ENCODE measurements at places on chromosomes 2 and 18.

DNA sequence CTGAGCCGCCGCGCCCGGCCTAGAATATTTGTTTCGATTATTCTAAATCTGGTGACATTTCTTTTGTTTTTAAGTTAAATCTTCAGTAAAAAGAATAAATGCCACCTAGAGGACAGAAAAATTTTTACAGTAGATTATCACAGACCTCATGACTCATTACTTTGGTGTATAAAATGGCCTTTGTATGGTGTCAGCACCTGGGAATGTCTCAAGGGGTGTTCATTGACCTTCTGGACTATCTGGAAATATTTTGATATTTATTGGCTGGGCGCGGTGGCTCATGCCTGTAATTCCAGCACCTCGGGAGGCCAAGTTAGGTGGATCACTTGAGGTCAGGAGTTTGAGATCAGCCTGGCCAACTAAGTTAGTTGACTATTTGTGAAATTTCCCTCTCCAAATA lies 30.3 kb upstream of the SLC30A6 start:
- peak; percentile 72 for DNase-seq

GRCh38 chr2:63926815-63927214 lies 85.1 kb downstream of the UGP2 start:
- DNase-seq = no peak

- no peak for DNase-seq
These were observed 392.4 kb downstream of the ALK start for GRCh38 chr2:29528891-29529520.

- DNase-seq = peak; percentile 7
These were observed 48.1 kb downstream of the CYTIP start for GRCh38 chr2:157395811-157396210.

GRCh38 chr18:58174285-58174684 lies 130.3 kb downstream of the NEDD4L start:
- DNase-seq = no peak

DNA sequence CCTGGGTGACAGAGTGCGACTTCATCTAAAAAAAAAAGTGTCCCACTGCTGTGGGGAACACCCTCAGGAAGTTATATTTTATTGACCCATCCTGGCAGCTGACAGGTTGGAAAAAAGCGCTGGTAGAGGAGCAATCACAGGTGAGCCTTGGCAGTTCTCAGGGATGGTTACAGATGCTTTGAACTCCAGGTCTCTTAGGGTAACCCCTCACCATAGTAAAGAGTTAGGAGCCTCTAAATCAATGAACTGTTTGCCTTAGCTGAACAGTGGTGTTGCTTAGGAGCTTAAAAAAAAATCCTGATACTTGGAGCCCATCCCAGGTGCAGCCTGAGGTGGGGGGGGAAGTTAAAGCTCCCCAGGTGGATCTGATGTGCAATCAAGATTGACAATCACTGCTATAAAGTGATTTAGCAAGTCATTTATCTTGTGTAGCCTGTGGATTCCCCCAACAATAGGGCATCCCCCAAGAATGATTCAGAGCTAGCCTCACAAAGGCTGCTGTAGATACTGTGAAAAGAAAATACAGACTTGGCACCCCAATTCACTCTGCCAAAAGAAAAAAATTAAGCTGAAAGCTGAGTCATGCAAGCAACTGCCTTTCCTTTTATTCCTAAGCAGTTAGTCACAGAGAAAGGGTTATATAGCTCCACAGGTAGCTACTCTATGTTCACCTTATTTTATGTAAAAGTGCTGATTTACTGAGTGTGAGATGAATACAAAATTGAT lies 14.8 kb downstream of the SLC16A14 start:
- peak; percentile 96 for DNase-seq

DNA sequence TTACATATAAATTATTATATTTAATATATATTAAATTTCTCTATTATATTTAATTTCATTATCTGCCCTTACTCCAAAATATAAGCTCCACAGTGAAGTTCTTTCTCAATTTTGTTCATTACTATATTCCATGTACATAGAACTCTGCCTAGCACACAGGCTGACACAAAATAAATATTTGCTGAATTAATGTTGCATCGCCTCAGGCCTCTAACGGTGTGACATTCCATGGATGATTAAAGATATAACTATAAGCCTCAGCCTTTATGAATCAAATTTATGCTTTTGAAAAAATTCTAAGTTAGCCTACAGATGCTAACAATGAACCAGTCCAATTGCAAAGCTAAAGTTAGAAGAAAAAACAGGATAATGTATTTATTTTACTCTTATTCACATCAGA lies 1337.2 kb upstream of the NRXN1 start:
- no peak for DNase-seq

- DNase-seq = no peak
These were observed 32.7 kb downstream of the ABI2 start for GRCh38 chr2:203360833-203361430.

DNA sequence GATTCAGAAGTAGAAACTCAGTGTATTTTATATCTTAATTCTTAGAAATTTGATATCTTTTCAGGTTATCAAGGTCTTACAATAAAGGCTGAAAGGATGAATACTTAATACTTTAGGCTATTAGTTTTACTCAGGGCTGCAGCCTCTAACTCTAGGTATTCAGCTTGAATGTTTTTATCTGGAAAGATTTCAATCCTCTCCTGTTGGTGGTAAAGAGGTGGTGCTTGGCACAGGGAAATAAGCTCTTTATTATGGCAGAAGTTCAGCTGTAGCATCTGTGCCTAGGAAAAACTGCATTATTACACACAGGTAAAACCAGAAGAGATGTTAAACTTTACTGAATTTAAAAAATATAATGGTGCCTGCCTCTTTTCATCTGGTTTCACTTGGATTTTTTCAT lies 11.1 kb downstream of the ACVR2A start:
- no peak for DNase-seq

DNA sequence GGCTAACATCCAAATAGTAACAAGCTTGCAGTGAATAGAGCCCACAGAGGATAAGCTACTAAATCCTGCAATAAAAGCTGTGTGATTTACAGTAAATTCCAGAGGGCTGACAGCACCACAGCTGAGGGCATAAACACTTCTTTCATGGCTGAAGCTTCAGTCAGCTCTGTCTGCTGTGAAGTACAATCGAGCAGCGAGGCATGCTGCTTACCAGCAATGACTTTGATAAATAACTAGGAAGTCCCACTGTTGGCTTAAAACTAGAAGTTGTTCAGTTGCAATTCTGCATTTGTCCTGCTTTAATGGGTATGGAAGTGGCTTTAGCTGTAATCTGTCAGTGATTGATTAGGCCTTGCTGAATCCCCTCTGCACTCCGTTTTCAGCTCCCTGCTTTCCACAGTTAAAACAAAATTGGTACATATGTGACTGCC lies 65.2 kb upstream of the FIGN start:
- DNase-seq = no peak

DNA sequence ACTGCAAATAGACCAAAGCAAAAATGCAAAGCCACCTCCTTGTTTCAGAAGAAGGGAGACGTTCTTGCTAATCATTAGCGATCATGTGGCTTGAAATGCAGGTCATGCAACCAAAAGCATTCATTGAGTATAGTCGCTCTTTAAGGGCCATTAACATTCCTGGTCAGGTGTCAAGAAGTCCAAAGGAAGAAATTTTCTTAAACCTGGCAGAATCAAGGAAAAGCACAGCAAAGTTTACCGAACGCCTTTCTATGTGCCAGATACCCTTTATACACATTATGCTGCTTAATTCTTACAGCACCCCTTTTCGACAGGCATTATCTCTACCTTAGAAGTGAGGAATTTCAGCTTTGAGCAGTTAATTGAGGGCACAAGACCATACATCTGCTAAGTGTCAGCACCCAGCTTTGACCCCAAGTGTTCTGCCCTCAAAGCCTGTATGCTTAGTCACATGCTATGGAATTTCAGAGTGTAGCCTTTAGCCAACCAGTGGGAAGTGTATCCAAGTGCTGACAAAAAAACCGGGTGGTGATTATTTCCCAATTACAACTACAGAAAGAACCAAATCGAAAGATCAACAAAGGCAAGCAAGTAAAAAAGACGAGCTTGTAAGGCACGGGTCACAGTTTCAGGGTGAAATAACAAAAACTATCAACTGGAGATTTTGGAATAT lies 70.8 kb downstream of the EPHA4 start:
- DNase-seq = no peak

DNA sequence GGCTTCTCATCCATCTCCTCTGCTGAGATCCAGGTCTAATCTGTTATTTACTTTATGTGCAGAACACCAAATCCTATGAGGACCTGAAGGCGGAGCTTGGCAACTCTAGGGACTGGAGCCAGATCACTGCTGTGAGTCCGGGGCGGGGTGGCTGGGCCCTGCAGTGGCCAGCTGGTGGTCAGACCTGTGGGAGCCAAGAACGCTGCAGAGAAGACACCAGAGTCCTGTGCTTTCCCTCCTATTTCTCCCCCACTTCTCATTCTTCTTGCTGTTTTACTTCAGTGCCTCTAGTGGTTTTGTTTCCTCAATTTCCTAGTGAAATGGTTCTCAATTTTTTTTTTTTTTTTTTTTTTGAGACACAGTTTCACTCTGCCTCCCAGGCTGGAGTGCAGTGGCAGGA lies 19.7 kb downstream of the VIL1 start:
- DNase-seq = no peak

DNA sequence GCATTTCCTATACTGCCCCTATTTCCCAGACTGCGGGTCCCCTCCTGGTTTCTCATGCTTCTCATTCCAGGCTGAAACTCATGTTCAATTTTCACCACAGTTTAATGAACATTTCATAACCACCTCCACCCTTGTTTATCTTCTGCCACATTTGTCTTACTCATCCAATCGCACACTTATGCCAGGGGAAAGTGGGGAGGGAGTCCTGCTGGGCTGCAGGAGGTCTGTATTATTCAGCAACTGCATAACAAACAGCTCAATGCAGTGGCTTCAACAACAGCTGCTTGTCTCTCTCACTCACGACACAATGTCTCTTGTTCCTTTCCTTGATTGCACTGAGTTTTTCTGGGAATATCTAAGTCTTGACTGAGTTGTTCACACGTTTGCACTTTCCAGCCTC lies 106.0 kb downstream of the ZNF519 start:
- DNase-seq = no peak

DNA sequence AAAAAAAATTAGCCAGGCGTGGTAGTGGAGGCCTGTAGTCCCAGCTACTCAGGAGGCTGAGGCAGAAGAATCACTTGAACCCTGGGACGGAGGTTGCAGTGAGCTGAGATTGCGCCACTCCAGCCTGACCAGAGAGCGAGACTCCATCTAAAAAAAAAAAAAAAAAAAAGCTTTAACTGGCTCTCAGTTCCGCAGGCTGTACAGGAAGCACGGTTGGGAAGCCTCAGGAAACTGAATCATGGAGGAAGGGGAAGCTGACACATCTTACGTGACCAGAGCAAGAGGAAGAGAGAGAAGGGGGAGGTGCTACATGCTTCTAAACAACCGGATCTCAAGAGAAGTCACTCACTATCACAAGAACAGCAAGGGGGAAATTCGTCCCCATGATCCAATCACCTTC lies 505.6 kb upstream of the SLC8A1 start:
- no peak for DNase-seq

DNA sequence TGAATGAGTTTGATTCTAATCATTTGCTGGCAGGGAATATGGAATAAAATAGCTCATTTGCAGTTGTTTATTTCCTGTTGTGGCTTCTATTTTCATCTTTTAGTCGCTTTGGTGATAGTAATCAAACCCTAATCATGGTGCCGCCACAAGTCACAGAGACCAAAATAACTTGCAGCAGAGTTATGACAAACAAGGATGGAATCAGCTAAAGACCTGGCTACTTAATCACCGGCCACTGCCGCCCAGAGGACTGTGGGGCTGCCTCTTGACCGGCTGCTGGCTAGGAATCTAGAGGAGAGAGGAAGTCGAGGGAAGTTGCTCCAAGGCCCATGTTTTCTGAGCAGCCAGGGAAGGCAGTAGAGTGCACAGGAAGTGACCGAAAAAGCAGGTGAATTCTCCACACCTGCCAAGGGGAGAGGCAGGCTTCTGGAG lies 5.1 kb upstream of the SMAD7 start:
- DNase-seq = peak; percentile 49

DNA sequence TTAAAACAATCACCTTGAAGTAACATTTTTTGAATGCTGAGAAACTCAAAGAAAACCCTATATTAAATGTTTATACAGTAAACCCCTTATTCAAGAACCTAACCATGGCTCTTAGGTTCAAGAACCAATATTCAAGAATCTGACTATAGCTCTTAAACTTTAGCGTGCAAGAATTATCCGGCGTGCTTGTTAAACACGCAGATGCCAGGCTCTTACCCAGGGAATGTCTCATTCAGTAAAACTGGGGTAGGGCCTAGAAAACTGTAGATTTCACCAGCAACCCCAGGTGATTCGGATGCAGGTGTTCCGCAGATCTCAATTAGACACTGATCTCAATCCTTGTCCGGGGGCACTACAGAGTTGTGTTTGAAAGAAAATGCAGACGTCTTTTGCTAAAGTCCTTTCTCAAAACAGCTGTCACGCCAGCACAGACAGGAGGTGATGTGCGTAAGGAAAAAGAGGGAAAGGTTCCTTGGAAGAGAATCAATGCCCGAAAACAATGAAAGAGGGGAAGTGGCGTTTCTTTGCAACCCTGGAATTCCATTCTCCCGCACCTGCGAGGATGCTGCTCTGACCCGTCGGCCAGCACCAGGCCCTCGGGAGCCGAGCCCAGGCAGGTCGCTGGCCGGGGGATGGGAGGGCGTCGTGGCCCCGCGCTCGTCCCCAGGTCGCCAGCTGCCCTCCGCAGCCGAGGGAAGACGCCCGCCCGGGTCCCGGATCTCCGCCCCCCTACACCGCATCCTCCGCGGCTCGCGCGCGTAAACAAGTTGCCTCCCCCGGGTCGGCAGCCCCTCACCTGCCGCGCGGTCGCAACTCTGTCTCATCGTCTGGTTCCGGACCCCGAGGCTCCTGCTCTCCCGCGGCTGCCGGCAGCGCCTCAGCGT lies 851 bp downstream of the EIF2AK3 start:
- DNase-seq = peak; percentile 29

DNA sequence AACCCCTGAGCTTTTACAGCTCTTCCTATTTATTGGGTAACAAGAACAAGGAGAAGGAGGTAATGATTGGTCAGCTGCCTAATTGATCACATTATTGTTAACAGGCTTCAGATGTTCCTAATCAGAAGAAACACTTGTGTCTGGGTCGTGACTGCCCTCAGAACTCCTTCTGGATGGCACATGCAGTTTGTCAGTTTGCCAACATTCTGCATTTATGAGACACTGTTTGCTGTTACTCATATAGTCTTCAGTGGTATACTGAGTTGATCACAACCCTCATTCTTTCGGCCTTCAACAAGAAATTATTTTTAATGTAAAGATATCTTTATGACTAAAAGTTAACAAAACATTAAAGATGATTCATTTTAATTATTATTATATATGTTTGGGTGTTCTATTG lies 95.7 kb upstream of the DOCK10 start:
- DNase-seq = peak; percentile 38

DNA sequence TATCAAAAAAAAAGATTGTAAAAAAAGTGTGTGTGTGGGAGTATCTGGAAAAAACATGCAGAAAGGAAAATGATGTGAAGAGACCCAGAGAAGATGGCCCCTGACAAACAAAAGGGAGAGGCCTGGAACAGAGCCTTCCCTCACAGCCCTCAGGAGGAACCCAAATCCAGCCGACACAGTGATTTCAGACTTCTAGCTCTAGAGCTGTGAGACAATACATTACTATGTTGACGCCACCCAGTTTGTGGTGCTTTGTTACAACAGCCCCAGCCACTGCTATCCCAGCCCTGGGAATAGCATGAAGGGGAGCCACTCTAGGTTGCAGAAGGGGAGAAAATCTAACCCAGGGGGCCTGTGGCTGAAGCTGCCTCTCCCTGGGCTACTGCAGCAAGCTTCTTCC lies 59.0 kb upstream of the ZBTB7C start:
- DNase-seq = no peak
